NCI-H2029 (cell line): ENCODE measurements at places on chromosomes 2 and 18.
A peak's percentile ranks its signal among the peaks of the same experiment; 100 is the strongest.

GRCh38 chr2:5493256-5493655 is 198.9 kb upstream of the SOX11 start:
- DNase-seq = no peak

GRCh38 chr2:163775304-163775703 is 39.5 kb upstream of the FIGN start:
- DNase-seq = no peak

GRCh38 chr2:46303822-46304221 is 6.6 kb downstream of the EPAS1 start:
- no peak for DNase-seq

DNA sequence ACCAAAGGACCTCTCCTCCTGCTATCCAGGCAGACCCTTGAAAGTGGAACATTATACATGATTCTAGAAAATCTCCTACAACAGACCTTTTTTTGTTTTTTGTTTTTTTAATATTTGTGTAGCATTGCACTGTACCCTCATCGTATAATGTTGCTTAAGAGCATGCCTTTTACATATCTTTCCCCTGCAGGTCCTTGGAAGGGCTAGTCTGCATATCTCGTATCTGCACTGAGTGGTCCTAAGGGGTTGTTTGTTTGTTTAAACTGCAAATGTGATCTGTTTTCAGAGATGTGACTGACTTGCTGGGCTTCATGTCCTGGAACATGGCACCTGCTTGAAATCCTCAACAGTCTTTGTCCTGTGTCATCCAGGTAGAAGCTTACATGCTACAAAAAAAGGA is 204.1 kb downstream of the FAM210A start:
- DNase-seq = no peak

- DNase-seq = no peak
Observed at GRCh38 chr2:21367421-21367820, 243.7 kb downstream of the TDRD15 start.

- DNase-seq = peak; percentile 10
Observed at GRCh38 chr2:974502-974901, 23.9 kb downstream of the SNTG2 start.

DNA sequence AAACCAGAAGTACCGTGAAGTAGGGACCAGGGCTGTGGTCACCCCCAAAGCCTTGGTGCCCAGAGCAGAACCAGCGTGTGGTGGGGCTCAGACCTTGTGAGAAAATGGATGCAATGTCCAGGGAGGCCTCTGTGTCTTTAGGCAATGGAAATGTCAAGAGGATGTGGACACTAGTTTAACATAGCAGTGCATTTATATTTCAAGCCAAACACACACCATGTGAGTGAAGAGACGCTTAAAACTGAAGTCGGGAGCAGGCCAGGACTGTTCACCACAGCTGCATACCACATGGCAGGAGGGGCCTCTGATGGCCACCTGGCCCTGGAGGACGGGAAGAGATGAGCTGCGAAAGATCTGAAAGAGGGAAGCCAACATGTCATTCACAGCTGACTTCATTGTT is 87.3 kb upstream of the LDLRAD4 start:
- no peak for DNase-seq

DNA sequence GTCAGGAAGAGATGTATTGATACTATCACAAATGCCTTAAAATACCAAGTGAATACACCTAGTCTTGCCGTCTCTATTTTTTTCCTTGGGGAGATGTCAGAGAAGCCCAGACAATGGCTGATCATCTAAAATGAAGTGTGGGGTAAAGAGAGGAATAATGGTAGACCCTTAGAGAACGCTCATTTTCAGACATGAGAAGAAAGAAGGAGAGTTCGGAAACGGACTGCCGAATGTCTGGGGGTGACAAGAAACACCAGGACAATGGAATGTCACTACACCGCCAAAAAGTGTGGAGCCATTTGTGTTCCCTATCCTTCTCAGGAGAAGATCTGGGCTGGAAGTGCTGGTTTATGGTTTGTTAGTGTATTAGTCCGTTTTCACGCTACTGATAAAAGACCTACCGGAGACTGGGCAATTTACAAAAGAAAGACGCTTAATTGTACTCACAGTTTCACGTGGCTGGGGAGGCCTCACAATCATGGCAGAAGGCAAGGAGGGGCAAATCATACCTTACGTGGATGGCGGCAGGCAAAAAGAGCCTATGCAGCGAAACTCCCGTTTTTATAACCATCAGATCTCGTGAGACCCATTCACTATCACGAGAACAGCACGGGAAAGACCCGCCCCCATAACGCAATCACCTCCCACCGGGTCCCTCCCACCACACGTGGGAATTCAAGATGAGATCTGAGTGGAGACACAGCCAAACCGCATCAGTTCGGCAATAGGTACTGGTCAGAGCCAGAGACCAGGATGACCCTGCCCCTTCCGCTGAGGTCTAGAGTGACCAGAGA is 743.7 kb downstream of the GALR1 start:
- no peak for DNase-seq
